ENCODE measurements at places on chromosomes 3 and 15.

- no peak for DNase-seq
Measured at GRCh38 chr3:96192966-96193550, 621.3 kb upstream of the EPHA6 start.

- DNase-seq: no peak
Measured at GRCh38 chr15:68489421-68489820, 57.5 kb upstream of the ITGA11 start.

- DNase-seq: no peak
Measured at GRCh38 chr3:155727836-155728235, 17.0 kb downstream of the PLCH1 start.

- DNase-seq: no peak
Measured at GRCh38 chr3:124586126-124587052, 143.9 kb upstream of the UMPS start.

- DNase-seq: no peak
Measured at GRCh38 chr3:161148832-161149475, 43.8 kb upstream of the B3GALNT1 start.

DNA sequence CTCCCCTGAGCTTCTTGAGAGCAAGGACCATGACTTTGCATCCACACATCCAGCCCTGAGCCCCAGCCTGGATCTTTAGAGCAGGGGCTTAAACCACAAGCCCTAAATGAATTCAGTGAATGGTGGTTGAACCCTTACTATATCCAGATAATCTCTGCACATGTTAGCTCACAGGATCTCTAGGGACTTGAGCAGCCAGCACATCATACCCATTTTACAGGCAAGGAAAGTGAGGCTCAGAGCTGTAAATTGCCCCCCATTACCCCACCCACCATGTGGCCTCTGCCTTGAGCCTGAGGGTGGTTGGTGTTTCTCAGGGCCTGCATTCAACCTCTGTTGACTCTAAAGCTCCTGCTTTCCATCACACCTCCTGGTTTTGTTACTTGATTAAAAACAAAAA is 27.6 kb downstream of the EAF1 start:
- no peak for DNase-seq

DNA sequence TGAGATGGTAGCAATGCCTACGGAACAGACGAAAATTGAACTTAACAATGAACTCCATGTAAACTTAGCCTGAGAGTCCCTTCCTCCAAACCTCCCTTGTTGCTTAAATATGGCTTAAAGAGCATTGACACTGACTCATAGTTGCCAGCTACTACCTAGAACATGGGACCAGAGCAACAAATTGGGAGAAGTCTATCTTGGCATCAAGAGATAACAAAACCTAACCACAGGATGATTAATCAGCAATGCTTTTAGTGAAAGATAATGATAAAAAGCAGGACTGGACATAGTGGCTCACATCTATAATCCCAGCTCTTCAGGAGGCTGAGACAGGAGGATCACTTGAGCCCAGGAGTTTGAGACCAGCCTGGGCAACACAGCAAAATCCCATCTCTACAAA is 117.8 kb upstream of the MNS1 start:
- no peak for DNase-seq

GRCh38 chr15:67322481-67322880 is 67.9 kb downstream of the IQCH start:
- no peak for DNase-seq

DNA sequence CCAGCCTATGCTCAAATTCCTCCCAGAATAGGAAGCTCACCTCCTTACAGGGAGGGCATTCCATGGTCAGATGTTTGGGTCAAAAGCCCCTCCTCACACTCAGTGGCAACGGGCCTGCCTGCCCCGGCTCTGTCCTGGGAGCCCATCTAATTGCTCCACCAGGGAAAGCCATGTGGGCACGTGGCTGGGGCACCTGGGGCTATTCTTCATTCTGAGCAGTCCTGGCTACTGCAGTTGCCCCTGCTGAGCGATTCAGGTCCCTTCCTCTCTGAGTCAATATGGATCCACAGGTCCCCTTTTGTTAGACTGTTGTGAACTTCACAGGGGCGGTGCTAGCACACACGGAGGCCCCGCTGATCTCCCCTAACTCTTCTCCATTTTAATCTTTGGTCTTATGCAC is 39.4 kb downstream of the TPRA1 start:
- DNase-seq: no peak

GRCh38 chr3:124545891-124546290 is 184.4 kb upstream of the UMPS start:
- no peak for DNase-seq

DNA sequence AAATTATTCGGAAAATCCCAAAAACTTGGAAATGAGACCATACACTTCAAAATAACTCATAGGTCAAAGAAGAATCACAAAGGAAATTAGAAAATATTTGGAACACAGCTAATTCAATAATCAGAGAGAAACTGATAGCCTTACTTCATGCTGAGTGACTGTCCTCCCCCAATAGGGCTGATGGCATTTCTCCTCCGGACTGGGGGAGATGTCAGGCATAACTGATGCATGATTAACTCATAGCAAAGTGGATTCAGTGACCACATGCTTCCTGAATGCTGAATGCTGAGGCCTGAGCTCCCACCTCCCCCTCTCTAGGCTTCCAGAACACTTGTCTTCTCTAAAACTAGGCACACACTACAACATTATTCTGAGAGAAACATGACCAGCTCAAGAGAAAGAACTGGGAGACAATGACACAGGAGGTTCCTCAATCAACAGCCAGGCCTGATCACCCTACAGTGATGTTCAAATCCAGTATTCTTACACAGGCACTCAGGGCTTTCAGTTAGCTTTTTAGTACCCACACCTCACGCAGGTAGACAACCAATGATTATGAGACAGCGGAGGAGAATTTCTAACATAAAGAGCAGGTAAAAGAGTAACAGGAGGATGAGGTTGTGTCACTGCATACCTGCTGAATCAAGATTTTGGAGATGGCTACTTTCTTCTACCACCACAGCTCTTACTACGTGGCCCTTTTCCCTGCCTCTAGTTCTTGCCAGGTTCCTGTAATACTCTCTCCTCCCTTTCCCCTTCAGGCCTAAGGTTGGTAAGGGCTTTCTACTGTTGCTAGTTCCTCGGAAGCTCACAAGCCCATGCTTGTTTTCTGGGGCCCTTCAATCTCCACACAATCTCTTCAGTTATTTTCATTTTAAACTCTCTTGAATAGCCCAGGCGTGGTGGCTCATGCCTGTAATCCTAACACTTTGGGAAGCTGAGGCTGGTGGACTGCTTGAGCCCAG is 96.1 kb downstream of the FMN1 start:
- DNase-seq: no peak

- no peak for DNase-seq
Measured at GRCh38 chr3:137514853-137515252, 249.3 kb upstream of the SOX14 start.

- no peak for DNase-seq
Measured at GRCh38 chr15:25175033-25175788, 220.4 kb downstream of the SNRPN start.

- no peak for DNase-seq
Measured at GRCh38 chr3:66949898-66950297, 48.2 kb upstream of the KBTBD8 start.

DNA sequence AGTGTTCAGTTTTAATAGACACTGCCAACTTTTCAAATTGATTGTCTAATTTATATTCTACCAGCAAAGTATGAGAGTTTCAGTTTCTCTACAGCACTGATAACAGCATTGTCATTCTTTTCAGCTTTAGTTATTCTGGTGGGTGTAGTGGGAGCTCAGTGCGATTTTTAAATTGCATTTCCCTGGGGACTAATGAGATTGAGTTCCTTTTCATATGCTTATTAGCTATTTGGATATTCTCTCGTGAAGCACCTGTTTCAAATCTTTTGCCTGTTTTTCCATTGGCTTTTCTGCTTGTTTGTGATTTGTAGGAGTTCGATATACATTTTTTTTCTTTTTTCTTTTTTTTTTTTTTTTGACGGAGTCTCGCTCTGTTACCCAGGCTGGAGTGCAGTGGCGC is 18.8 kb upstream of the IDH2 start:
- no peak for DNase-seq

DNA sequence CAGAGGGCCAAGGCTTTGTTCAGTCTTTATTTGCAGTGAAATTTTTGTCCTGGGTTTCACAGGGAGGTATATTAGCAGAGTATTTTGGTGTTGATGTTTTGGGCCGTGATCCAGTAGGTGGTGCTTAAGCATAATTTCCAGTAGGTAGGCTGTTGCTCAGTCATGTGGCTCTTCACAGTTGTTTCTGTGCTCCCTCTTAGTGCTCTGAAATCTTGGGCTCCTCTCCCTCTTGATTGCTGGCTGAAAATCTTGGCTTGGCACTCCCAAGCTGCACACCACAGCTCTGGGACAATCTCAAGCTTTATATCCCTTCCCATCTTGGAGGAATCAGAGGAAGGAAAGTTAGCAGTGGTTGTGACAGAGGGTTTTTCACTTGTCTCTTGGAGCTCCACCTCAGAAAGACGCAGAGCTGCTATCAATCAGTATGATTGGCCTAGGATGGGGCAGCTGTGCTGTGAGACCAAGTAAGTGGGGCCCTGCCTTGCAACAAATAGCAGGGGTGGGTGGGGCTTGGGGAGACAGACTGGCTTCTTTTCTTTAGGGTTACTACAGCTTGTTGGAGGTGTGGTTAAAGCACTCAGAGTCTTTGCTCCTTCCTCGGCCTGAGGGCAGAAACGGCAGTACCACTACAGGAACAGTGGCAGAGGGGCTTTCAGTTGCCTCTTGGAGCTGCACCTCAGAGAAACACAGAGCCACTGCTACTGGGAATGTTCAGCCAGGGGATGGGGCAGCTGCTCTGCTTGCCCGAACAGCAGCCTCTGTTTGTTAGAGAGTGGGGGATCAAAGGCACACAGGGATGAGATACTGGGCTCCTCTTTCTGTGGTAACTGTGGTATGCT is 627.0 kb downstream of the SI start:
- no peak for DNase-seq

GRCh38 chr3:193974671-193975535 is 161.0 kb upstream of the HES1 start:
- peak; percentile 7 for DNase-seq

GRCh38 chr3:9037144-9037711 is 74.0 kb upstream of the RAD18 start:
- no peak for DNase-seq

DNA sequence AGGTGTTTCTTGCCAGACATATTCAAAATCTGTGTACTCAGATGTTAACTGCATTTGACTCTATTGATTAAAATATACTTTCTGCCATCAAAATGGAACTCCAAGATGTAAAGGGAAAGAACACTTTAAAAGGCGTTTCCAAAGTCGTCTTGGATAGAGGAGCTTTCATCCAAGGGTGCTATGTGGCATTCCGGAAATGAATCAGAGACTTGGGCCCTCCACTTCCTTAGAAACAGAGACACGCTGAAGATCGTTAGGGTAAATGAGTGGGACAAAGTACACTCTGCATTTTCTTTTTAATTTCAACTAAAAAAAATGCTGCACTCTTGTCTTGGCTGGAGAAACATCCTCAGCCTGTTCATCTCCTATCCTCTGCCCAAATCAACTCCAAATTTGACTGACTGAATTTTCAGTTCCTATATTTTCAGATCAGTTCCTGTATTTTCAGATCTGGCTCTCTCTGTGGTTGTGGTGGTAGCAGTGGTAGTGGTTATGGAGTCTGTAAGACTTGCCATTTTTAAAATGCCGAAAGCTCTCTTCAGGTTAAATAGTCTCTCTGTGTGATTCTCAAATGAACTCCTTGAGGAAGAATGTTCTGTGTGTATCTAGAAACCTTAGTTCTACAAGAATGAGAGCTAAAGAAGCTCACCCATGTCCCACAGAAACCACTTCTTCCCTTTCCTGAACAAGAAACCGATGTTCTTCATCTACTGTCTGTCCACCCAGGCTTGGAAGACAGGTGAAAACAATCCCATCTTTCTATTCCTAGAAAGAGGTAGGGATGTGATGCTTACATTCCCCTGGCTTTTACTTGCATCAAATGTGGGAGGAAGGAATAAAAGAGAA is 156.8 kb upstream of the ICE2 start:
- DNase-seq: no peak

DNA sequence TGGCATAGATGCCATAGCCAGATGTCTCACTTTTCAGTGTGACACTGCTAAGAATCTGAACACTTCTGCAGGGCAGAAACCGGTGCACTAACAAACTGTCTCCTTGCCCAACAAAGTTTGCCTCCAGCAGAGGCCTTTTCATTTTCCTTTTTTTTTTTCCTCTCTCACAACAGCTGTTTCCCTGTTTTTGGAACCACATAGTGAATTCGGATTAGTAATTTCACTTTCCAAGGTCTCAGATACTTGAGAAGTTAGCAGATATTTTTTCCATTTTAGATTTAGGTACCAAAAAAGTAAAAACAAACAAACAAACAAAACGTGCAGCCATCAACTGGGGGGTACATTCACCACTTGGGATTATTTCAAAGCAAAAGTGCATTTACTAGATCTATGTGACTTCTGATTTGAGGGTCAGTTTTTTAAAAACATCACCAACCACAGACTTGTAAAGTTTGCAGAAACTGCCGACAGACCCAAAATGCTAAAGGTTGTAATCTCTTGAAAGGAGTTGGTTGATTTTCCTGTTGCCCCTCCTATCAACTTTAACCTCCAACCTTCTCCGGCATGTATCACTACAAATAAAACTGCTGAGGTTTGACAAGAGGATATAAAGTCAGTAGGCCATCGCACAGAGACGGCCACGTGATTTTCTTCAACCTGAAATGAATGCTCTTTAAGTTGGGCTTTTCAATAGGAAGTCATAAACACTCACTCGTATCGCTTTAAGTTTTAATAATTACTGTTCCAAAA is 169.1 kb downstream of the CDIN1 start:
- DNase-seq: no peak

DNA sequence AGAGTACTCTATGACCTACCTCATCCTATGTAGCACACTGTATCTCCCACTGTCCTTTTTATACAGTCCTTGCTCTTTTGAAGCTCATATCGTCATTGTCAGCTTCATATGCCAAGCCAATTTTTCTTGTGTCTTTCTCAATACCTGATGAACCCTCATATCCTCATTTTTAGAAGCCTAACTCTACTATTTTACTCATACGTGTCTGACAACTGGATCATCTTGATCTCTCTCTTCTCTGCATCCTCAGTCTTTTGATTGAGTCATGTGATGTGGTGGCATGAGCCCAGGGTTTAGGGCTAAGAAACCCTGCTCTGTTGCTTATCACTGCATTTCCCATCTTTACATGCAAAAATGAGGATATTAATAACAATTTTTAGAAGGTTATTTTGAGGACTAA is 352.0 kb downstream of the LPP start:
- no peak for DNase-seq

DNA sequence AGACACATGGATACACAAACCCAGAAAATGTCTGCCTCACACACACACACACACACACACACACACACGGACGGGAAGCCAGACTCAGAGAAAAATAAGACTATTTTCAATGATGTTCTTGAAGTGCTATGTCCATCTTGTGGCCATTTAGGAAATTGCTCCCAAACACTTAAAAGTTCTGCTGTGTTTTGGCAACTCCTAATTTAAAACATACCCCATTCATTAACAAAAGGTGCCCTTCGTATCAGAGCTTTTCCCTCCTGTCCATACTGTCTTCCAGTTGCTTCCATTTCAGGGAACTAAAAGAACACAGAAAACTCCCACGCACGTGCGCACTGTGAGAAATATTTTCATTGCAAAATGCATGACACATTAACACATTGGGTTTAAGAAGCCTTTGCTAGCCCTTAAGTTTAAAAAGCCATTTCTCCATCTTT is 44.6 kb downstream of the SLC12A1 start:
- no peak for DNase-seq

GRCh38 chr3:175432376-175433025 is 573.4 kb downstream of the NAALADL2 start:
- no peak for DNase-seq

All from amygdala (tissue), 56 donors.